ENCODE measurements at places on chromosomes 11 and 22.

DNA sequence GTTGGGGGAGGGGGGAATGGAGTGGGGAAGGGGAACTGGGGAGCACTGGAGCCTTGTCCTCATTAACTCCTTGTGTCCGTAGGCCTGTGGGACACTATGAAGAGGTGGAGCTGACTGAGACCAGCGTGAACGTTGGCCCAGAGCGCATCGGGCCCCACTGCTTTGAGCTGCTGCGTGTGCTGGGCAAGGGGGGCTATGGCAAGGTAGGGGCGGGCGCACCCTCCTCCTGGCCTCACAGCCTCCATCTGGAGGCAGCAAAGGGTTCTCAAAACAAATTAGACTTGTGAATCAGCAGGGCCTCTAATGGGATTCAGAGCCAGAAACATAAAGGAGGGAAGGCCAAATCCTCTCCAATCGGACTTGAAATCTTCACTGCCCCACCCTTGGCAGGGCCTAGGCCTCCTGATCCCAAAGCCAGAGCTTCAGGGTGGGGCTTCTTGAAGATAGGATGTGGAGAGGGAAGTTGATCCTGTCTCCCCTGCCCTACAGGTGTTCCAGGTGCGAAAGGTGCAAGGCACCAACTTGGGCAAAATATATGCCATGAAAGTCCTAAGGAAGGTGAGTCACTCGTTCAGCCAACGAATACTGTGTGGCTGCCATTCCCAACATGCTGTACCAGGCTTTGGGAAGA lies 859 bp downstream of the RPS6KB2 start:
- no peak for DNase-seq

- DNase-seq = no peak
These were observed 32.1 kb downstream of the SNU13 start for GRCh38 chr22:41656556-41656955.

- DNase-seq = no peak
These were observed 152.8 kb downstream of the CHST1 start for GRCh38 chr11:45512471-45513148.

GRCh38 chr22:35400501-35400790 lies 506 bp downstream of the MCM5 start:
- DNase-seq = no peak

DNA sequence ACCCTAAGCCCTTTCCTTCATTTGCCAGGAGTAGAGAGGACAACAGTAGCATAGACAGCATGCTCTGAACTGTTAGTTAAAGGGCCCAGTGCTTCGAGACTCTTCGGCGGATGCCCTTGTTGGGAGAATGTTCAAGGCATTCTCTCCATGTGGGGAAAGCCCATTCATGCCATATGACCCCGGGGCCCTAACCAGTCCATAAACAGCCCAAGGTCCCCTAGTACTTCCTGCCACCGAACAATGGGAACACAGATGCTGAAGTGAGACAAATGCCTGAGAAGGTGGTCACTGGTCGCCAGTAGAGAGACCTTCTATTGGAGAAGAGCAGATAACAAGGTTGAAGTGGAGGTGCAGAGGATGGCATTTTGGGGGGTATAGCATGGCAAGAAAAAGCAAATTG lies 80.7 kb downstream of the FLI1 start:
- no peak for DNase-seq

- DNase-seq = no peak
These were observed 109.3 kb downstream of the ARFGAP2 start for GRCh38 chr11:47067401-47067800.

DNA sequence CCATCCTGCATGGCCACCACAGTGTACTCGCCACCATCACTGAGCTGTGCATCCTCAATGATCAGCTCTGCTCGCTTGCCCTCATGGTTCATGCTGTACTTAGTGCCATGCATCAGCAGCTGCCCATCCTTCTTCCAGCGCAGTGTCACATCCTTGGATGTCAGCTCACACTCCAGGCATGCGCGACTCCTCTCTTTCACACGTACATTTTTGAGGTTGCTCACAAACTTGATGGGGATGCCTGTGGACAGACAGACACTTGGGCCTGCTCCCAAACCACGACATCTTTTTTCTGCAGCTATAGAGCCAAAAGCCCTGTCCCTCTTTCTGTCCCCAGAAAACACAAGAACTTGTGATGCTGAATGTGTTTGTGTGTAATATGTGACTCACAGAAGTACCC lies 10.5 kb downstream of the IGSF22 start:
- DNase-seq = no peak

DNA sequence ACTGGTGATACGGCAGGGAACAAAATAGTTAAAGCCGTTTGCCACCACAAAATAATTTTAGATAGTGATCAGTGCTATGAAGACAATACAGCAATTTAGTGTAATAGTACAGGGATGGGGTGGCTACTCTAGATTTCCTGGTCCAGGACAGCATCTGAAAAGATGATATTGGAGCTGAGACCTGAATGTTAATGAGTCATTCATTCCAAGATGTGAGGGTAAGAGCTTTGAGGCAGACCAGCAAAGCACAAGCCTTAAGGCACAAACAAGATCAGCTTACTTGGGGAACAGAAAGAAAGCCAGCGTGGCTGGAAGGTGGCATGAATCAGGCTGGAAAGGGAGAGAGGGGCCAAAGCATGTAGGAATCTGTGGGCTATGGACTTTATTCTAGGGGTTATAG lies 132.3 kb downstream of the TRIM44 start:
- DNase-seq = no peak

DNA sequence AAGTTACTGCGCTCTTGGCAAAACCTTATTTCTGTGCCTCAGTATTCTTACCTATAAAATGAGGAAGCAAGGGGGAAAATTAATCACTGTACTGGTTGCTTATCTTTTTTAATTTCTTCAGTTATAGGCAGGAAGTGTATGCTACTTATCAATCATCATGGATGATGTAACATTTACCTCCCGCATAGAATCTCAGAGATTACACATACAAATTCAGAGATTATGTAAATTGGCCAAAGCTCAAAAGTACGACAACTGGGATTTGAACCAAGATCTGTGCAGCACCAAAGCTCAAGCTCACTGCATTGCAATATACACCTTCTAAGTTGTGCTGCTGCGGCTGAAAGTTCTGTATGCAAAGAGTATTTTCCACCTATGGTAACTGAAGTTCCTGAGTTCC lies 83.0 kb downstream of the PDHX start:
- DNase-seq = no peak

- peak; percentile 49 for DNase-seq
These were observed 99.8 kb downstream of the ARL14EP start for GRCh38 chr11:30422447-30423278.

DNA sequence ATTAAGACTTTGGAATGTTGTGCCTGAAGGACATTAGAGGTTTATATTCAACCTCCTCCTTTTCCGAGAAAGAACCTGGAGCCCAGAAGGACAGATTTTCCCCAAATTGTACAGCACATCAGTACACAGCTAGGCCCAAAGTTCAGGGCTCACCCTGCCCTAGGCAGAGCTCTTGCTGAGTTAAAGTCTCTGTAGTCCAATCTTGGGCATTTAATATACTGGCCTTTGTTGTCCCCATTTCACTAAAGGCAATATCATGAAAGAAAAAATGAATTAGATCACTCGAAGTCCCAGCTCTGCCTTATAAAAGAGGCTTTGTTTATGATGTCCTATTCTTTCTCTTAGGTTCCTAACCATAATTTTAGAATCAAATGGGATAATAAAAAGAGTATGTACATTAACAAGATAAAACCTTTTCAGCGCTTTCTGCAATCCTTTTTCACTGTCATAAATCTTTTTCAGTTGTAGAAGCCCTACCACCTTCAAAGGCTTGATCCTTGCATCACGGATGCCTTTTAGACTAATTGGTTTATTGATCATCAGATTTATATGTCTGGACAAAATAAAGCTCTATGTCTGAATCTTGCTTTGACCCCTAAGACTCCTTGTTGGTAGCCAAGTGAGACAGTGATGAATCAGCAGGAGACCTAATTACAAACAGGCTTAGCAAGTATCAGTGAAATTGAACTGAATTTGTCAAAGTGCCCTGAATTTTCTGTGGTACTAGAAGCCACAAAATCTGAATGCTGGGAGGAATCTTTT lies 39.8 kb downstream of the RELT start:
- DNase-seq = no peak

DNA sequence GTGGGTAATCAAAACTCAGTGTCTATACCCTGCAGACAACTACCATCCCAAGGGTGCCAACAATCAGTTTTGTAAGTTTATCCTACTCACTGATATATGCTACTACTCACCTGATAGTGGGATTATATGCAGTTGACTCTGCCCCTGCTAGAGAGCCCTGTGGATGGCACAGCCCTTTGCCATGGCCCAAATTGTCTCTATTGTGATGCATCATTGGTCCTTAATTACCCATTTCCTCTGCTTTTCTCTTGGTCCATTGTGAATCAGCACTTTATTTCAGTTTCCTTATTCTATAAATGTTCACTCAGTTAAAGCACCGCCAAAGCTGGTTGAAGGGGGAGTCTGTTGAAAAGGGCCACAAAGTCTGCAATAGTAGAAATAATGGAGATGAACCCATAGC lies 42.3 kb downstream of the PLAAT5 start:
- DNase-seq = no peak

DNA sequence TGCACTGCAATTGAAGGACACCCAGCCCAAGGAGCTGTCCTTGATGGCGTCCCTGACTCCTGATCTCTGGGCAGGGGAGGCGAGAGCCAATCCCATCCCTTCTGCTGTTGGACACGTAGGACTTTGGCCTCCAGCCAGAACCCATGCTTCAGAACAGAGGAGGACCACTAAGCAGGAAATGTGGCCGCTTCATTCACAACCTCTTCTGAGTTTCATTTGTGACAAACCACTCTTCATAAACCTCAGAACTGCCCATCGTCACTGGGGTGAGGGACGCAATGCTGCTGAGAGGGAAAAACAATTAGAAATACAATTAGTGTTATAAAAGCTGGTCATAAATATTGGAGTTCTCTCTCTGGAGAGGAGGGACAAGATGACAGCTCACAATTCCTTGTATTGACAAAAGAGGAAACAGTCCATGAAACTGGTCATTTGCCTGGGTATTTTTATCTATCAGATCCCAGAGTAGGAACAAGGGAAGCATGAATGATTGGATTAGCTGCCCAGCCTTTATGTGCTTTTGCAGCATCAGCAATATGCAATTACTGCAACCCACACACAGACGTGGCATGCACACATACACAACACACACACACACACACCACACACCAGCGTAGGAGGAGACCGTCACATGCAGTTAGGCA lies 216.5 kb upstream of the CADM1 start:
- DNase-seq = no peak

DNA sequence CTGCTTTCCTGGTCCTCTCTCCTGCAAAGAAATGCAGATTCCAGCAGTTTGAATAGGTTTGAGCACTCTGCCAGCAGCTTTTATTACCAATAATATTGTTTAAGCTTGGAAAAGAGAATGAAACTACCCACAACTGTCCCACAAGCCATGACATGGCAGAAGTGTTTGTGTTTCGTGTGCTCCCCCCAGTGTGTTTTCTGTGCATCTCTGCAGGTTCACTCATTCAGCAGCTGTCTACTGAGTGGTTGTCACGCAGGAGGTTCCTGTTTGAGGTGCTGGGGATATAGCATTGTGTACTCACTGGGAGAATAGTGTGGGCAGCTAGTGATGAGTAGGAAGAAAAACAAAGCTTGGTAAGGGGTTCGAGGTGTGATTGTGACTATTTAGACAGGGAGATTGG lies 55.3 kb upstream of the SUSD2 start:
- no peak for DNase-seq

DNA sequence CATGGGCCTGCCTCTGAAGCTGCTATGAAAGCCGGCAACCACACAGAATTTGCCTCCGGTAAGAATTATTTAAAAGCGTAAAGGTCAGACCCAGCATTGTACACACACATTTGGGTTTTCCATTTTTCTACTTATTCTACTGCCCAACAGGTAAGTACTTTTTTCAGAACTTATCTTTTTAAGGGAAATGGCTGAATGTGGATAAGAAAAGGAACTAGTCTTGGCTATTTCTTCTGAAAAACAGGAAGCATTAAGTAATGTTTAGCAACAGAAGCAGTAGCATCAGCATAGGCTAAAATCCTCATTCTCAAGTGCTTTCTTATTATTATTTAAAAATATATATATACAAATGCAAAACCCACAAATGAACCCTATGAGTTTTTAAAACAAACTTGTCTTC lies 103.1 kb downstream of the MPPED2 start:
- DNase-seq = no peak

- no peak for DNase-seq
These were observed 120.3 kb downstream of the ETS1 start for GRCh38 chr11:128467041-128467440.

GRCh38 chr11:114274637-114275036 lies 21.6 kb upstream of the NNMT start:
- no peak for DNase-seq

DNA sequence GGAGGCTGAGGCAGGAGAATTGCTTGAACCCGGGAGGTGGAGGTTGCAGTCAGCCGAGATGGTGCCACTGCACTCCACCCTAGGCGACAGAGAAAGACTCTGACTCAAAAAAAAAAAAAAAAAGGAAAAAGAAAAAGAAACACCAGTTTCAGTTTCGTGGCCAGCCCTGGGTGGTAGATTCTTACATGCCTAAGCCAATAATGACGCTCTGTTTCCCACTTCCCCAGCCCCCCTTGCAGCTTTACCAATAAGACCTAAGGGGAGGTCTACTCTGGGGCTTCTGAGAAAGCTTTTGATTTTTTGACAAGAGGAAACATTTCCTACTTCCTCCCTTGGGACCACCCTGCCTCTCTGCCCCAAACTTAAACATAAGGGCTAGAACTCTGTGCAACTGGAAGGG lies 30.0 kb upstream of the PTPRJ start:
- DNase-seq = no peak

GRCh38 chr11:75840522-75840921 lies 25.5 kb downstream of the UVRAG start:
- DNase-seq = no peak

DNA sequence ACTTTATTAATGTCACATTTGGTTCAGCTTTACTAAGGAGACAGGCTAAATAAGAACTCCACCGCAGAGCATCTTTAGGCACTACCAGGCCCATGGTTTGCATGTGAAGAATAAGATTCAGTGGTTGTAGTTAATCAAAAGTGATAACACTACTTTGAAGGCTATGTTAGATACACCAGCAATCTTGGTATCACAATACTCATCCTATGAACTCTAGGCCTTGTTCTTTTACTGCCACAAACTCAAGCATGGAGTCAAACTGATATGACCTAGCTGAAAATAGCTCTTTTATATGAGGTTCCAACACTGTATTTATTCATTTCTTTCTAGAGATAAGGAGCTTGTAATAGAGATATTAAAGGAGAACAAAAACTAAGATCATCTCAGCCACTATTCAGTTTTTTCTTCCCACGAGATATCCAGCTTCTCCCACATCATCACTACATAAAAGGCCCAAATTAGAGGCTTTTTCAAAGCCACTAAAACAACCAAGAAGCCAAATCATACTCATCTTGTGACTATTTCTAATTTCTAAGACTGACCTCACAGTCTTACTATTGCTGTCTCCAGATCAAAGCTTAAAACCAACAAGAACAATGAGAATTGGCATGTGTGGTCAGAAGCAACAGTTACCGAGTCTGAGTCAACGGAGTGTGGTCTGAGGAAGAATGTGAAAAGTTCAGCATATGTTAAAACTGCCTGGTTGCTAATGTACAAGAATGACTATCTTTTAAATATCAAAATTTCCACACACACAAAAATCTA lies 25.1 kb upstream of the GUCY1A2 start:
- no peak for DNase-seq

- DNase-seq = no peak
These were observed 16.6 kb downstream of the CYB5R2 start for GRCh38 chr11:7656704-7657103.
